ENCODE measurements at places on chromosomes 11 and 22. TPM values are rescaled to one million over a fixed set of nuclear protein-coding genes. Genes with fewer than 3 reads are reported as not detected.

The C11orf87 gene
- 0.01 TPM for total RNA-seq

The CCDC89 gene
- total RNA-seq: not detected

The TYR gene
- not detected for total RNA-seq

The PHLDA2 gene
- total RNA-seq: 135 TPM

The PATE1 gene
- total RNA-seq: not detected

The NXPE1 gene
- total RNA-seq: not detected

The YAP1 gene
- 57.9 TPM for total RNA-seq

The FAM180B gene
- total RNA-seq: not detected

The NUDT8 gene
- total RNA-seq: 11.0 TPM

The SPCS2 gene
- total RNA-seq: 251 TPM

The OR2AG2 gene
- total RNA-seq: not detected

The MORC2 gene
- total RNA-seq: 17.2 TPM

The TRPM5 gene
- not detected for total RNA-seq

The CCDC116 gene
- total RNA-seq: not detected
